Kidney (tissue), 22 donors: ENCODE measurements at places on chromosomes 3 and 15. TPM values are rescaled to one million over a fixed set of nuclear protein-coding genes. Genes with fewer than 3 reads are reported as not detected.

DNA sequence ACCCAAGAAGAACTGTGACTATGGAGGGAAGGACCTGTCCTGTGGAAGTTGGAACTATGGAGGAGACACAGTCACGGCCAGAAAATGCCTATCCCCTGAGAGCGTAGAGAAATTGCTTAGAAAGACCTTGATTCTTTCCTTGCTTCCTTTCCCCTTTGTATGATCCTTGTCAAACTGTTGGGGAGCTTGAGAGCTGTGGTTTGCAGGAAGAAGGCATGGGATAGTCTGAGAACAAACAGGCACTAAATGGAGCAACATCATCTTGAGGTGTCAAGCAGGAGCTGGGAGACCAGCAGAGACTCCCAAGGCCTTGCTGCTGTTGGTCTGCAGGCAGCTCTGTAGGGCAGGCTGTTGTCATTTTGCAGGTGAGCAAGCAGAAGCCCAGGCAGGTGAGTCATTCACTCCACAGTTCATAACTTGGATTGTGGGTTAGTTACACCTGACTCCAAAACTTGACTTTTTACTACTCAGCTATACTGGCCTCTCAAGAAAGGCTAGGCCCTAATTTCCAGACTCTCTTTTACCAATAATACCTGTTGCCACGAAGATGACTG is 298.9 kb downstream of the LRTM1 start:
- no peak for DNase-seq

CAPN7 gene
- total RNA-seq, result 40.7 TPM

GRCh38 chr3:158140396-158140795 is 30.5 kb downstream of the RSRC1 start:
- DNase-seq, result no peak

GRCh38 chr3:66615643-66616301 is 115.0 kb upstream of the LRIG1 start:
- no peak for DNase-seq

- DNase-seq, result no peak
Observed at GRCh38 chr15:56047354-56047753, 53.9 kb upstream of the NEDD4 start.

CPNE9 gene
- 0.16 TPM for total RNA-seq

DNA sequence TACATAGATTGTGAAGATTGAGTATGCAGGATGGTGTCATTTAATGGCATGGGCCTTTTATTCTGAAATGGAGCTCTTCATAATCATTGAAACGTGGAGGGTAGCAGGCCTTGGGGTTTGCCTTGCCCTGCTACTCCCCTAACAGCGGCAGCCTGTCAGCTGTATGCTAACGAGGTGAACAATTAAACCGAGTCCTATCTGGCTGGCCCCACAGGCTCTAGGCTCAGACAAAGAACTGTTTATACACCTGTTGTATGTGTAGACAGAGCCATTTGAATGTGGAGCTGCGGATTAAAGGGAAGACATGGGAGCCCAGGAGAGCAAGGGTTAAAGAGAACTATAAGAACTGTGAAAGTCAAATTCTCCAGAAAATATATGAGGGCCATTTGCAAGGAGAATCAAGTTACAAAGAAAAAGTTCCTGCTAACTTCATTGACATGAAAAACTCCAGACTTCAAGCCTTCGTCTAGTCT is 116.7 kb upstream of the CGNL1 start:
- DNase-seq, result no peak

DNA sequence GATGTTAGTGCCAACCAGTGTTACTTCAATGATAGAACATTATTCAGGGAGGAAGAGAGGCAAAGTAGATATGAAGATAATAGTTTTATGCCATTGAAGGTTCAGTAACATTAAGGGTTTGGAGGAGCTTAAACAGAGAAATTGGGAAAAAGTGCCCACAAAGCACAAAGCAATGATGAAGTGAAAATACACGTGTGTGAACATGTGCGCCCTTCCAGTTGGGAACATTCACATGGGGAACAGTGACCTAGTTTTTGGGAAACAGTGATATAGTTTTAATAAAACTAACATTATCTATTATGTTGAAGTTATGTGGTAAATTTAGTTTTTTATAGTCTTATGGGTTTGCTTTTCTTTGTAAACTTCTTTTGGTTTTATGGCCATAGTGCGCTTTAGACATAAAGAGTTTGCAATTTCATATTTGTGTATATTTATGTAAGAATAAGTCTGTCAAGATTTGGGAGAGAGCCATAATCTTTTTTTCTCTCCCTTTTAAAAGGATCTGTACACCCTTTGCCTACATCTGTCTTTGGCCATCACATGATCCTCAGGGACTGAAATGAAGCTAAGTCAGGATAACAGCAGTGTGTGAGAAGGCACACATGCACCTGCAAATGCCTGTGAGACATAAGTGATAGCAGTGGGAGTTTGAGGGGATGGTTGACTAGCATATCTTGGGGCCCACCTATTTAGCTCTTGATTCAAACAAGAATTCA is 450.3 kb upstream of the THRB start:
- no peak for DNase-seq

DNA sequence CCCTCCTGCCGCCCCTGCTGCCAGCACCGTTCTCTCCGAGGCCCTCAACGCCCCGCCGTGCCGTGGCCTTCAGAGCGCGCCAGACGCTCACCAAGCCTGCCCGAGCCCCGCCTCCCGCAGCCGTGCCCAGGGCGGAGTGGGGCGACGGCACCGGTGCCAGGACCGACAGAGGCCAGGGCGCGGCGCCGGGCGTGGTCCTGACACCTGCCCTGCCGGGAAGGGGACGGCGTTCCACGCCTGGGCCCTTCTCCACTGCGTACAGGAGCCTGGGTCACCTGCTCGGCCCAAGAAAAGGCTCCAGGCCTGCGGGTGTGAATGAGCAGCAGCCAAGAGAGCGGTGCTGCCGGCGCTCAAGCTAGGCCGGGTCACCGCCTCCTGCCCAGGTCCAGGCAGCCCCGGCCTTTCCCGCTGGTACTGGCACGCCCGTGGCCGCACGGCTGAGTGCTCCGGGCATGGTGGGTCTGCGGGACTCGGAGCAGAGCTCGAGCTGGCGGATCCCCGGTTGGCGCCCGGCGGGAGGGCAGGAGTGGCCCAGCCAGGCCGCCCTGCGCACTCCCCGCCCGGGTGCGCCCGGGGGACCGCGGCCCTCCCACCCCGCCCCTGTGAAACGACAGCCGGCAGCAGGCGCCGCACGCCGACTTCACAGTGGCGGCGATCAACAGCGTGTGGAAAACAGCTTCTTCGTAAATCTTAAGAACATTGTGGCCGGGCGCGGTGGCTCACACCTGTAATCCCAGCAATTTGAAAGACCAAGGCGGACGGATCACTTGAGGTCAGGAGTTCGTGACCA is 4.2 kb downstream of the OCA2 start:
- peak; percentile 74 for DNase-seq

- no peak for DNase-seq
Observed at GRCh38 chr3:184429786-184430185, 49.9 kb downstream of the CHRD start.

OCA2 gene
- total RNA-seq, result 2.5 TPM

CYP8B1 gene
- 10.4 TPM for total RNA-seq

DNA sequence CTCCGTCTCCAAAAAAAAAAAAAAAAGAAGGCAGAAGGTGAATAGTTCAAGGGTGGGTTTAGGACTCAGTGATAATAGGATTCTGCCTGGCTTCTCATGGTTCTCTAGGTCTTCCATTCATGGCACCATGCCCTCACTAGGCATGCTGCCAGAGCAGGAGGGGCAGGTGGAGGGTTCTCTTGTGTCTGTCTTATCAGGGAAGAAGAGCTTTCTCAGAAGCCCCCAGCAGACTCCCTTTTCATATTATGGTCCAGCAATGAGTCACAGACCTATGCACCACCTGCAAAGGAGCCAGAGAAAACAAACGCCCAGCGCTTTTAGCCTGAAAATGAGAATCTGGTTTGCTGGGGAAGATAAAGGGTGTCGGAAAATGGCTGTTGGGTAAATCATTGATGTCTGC is 3.0 kb downstream of the CCR2 start:
- no peak for DNase-seq

SLC12A1 gene
- total RNA-seq, result 201 TPM

DNA sequence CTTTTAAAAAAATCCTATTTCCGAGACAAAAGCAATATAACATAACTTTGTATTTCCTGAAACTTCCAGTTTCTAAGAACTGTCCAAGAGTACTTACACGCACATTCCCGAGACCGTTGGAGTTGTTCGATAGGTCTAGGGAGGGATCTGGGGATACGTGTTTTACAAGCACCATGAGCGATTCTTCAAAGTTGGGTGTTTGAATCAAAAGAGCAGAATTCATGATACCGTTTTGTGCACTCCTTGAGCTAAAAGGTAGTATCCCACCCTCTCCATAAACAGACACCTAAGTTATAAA is 700 bp upstream of the EDEM1 start:
- DNase-seq, result peak; percentile 52

FBXO40 gene
- not detected for total RNA-seq

DNA sequence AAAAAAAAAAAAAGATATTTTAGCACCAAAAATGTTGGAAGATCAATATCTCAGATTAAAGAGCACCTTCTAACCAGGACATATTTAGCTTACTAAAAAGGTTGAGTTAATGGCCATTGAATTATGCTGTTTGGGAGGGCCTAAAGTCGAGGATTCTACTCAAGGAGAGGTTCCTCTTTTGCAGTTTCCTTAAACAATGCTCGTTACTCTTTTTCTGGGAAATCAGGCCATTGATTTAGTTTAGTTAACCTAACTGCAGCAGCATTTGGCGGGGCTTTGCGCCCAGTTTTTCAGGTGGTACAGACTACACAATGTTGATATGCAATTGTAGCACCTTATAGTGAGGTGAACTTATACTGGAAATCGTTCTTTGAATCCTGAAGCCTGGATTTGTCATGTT is 6.8 kb downstream of the ABHD2 start:
- DNase-seq, result no peak

- DNase-seq, result no peak
Observed at GRCh38 chr3:5056111-5056391, 66.0 kb upstream of the ARL8B start.

DNA sequence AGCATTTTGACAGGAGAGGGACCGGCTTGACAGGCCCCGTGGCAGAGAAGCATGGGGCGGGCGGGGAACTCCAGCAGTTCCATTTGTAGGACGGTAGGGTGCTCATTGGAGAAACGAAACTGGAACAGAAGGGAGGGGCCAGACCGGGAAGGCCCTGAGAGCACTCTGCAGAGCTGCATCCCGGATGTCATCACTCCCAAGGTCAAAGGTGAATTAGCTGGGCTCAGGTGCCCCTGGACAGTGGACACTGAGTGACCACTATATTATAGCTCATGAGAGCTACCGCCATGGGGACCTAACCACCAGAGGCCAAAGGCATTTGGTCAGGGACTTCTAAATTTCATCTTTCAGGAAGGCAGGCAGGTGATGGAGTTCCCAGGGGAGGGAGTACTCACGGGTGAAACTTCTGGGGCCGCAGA is 7.3 kb downstream of the CSRNP1 start:
- no peak for DNase-seq

GRCh38 chr3:31924610-31925270 is 56.3 kb downstream of the OSBPL10 start:
- DNase-seq, result no peak

GRCh38 chr3:190436331-190436730 is 13.4 kb downstream of the TMEM207 start:
- DNase-seq, result no peak

GRCh38 chr3:177729956-177730681 is 532.8 kb upstream of the TBL1XR1 start:
- DNase-seq, result peak; percentile 65

DNA sequence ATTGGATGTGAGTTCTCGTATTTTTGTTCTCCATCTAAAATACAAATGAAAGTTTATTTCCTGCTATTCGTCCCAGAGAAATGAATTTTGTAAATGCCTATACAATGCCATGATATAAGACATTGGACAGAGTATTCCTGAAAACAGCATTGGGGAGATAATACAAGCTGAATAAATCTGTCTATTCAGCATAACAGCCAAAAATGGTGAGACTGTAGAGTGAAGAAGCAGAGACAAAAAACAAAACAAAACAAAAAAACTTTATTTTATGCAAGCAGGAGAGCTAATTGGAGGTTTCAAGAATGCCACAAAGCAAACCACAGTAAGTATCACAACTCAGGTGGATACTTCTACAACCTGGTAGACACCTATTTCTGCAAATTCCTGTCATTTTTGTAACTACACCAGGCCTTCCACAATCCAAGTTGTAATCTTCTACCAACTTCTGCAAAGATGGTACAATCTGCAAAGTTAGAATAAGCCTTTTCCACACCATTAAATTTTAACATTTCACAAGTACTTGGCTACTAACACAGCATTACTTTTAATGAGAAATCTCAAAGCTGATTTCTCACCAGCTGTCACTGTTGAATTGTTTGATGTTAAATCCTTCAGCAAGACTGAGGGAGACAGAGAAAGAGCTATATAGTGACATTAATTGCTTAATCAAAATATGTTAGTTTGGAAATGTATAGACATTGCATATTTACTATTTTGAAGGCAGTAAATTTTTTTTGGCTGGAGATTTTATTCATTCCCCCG is 163.1 kb downstream of the CLSTN2 start:
- DNase-seq, result peak; percentile 26

GRCh38 chr3:155179966-155180757 is 100.0 kb downstream of the MME start:
- no peak for DNase-seq

- no peak for DNase-seq
Observed at GRCh38 chr15:63372753-63373152, 8.9 kb downstream of the CA12 start.

DNA sequence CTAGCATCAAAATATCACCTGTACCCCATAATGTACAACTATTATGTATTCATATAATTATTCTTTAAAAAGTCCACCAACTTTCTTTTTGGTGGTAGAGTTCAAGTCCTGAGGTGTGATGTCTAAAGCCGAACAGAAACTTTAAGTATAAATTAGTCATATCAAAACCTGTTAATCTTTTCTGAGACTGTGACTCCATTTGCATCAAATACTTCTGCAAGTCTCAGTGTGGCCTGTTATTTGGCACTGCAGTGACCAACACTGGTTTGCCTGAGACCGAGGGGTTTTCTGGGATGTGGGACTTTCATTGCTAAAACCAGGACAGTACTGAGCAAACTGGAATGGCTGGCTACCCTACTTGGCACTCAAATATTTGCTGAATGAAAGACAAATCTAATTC is 7.3 kb downstream of the NGLY1 start:
- DNase-seq, result no peak

DNA sequence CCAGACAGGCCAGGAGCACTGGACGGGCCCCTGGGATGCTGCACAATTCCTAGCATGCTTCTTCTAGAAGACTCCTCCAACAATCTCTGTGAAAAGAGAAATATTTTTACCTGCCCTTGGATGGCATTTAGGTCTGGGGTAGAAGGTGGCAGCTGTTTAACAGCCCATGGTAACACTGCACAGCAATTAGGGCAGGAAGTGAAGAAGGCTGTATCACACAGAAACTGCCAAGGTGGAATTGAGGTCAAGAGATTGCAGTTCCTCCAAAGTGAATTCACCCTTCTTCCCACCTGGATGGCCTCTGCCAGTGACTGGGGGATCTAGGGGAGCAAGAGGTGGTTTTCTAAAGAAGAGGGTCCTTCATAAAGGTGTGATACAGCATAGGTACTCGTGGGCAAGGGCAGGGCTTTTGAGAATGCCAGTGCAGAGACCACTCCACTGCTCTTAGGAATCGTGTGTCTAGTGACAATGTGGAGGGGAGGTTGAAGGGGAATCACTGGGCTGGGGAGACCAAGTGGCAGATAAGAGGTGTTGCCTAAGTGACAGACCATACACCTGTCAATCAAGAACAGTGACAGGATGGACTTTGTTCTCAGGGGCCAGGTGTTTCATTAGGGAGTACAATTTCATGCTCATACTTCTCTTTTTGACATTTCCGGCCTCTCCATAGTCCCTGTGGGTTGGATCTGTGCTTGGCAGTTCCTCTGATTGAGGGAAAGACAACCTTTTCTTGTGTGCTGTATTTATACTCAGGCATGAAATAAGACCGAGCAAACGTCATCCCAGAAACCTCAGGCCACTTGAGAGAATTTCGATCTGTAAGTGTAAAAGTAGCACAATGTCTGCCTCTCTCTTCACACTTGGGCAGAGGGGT is 83.5 kb upstream of the BCL6 start:
- no peak for DNase-seq
